Activated CD4-positive, alpha-beta T cell treated with anti-CD3 and anti-CD28 coated beads for 48 hours (primary cell): ENCODE measurements at places on chromosomes 16 and 17.

- no peak for DNase-seq
Observed at GRCh38 chr17:82445542-82445941, 5.0 kb downstream of the CYBC1 start.

DNA sequence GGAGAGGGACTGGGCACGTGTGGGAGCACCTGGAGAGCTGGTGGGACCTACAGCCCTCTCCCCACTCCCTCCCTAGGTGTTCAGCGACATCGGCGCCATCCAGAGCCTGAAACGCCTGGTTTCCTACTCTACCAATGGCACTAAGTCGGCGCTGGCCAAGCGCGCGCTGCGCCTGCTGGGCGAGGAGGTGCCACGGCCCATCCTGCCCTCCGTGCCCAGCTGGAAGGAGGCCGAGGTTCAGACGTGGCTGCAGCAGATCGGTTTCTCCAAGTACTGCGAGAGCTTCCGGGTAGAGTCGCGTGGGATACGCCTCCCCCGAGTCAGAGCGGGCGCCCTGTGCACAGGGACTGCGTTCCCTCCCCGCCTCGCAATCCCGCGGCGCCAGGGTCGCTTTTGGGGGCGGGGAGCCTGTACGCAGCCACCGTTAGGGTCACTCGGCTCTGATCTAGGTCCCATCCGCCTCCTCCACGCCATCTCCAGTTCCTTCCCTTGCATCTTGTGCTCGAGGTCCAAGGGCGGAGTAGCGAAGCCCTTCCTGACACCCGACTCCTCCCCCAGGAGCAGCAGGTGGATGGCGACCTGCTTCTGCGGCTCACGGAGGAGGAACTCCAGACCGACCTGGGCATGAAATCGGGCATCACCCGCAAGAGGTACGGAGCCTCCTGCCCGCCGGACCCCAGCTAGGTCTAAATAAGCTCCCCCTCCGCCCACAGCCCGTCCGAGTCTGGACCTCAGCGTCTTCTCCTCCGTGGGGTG lies 13.0 kb downstream of the SARM1 start:
- DNase-seq = peak; percentile 78

DNA sequence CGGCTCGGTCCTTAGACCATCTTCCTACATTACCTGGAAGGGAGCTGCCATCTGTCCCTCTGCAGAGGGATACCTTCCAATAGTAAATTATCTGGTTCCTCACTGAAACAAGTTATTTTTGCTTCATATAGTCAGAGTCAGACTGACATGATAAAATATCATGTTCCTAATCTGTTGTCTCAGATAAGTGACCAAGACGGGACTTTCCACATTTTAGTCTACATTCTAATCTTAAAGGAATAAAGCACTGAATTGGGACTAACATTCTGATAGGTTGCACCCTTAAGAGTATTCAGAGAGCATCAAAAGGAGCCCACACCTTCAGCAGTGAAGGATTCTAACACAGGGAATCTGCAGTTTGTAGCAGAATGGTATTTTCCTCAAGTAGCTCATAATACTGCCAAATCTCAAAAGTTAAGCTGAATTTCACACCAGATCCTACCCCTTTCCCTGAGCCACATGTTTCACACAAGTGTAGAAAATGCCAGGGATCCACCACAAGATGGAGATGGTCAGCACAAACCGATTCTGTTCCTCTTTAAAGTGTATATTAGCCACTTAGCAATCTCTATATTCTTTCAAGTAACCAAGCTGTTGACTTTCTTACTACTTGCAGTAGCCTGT lies 13.4 kb downstream of the GINS2 start:
- no peak for DNase-seq

DNA sequence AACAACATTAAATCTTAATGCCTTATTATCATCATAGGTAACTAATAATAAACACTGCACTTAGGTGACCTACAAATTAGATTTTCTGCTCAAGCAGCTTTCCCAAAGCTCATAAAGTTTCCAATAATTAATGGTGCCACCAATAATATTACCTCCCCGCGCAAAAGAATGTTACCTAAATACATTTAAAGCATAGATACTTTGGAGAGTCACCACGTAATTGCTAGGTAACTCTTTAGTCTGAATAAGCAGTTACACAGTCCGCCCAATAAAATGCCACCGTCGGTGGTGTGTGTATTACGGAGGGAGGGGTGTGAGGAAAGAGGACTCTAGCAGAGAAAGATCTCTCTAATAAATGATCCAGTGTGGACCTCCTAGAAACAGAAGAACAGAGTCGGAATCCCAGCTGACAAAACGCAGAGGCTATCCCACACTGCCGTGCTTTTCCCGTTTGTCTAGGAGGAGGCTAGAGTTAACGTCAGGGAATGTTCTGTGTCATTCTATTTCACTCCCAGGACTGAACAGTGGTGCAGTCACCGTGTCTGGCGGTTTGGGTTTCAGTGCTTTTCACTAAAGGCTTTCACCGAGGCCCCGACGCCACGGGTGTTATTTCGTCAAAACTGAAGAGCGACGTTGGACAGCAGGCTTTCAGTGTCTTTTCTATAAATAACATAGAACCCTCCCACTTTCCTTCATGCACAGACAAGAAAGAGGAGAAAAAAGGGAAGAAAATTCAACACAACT lies 630 bp downstream of the RNFT1 start:
- DNase-seq = peak; percentile 67

GRCh38 chr16:20107083-20107482 lies 33.4 kb upstream of the GPR139 start:
- no peak for DNase-seq

DNA sequence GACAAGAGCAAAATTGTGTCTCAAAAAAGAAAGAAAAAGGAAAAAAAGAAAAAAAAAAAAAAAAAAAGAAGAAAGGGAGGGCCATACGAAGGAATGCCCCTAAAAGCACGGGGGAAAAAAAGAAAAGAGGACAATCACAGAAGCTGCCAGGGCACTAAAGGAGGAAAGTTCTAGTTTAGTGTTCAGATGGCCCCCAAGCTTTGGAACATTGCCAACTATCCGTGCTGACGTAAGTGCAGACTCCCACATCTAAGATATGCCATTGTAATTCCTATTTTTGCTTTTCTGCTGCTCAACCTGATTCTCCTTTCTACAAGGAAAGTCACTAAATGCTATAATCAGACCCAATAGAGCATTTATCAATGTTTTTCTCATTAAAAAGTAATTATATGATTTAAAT lies 842.1 kb downstream of the KCNJ2 start:
- no peak for DNase-seq

- peak; percentile 59 for DNase-seq
Observed at GRCh38 chr17:80596760-80597608, 52.3 kb downstream of the RPTOR start.

DNA sequence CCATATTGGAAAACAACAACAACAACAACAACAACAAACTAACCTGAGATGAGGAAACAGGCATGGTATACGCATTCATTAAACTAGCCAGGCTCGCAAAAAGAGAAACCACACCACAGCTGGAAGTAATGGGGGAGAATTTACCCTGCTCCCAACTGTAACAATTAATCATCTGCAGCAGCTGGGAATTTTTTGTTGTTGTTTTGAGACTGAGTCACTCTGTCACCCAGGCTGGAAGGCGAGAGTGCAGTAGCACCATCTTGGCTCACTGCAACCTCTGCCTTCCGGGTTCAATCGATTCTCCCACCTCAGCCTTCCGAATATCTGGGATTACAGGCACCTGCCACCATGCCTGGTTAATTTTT lies 16.3 kb downstream of the PRPSAP1 start:
- no peak for DNase-seq

DNA sequence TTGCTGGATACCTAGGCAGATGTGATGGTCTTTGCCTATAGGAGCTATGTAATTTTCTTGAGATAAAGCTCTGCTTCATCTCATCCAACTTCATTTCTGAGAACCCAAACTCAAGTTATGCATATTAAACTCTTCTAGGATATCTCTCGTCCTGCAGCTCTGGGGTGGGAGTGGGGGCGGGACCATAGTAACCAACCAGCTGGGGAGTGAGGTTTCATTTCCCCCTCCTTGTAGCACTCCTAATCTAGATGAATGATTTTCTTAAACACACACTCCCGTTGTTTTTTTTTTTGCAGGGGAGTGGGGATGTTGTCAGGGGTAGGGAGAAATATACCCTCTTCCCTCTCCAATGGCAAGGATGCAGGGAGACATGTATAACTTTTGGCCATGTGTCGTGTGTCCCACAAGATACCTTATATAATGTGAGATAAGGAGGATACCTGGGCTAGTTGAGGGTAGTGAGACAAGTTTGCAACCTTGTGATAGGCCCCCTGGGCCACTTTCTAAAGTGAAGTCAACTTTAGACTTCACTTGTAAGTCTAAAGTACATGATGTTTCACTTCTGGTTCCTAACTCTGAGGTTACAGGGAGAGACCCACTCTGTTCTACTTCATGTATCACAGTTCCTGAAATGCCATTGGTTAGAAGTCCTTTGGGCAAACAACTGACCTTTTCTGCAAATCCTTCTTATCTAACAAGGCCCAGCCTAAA lies 10.5 kb upstream of the HEATR6 start:
- DNase-seq = no peak

DNA sequence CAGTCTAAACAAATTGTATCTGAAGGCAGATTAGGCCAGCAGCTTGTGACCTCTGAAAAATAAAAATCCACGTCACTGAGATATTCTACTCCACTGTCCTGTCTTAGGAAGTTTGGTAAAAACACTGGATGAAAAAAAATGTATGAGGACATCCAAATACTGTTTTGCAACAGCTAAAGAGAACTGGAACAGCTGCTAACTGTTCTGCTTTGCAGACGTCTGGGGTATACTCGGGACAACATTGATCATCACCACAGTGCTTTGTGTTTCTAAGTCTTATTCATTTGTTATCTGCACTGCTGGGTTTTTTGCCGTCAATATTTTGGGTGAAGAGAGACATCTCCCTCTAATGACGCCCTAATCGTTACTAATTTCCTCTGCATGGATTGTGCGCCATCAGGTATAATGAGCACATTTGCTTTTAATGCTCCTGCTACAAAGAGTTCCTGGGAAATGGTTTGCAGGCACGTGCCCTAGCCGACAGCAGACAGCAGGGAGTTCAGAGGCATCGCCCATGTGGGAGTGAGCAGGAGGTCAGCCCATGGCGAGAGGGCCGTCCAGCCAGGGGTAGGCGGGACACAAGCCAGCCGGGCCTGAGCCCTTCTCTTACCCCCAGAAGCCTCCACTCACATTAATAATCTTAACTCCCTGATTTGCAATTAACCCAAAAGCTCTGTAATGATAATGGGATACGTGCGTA lies 87.0 kb downstream of the CBLN1 start:
- no peak for DNase-seq

- DNase-seq = no peak
Observed at GRCh38 chr17:77111934-77112296, 28.9 kb upstream of the SEC14L1 start.

DNA sequence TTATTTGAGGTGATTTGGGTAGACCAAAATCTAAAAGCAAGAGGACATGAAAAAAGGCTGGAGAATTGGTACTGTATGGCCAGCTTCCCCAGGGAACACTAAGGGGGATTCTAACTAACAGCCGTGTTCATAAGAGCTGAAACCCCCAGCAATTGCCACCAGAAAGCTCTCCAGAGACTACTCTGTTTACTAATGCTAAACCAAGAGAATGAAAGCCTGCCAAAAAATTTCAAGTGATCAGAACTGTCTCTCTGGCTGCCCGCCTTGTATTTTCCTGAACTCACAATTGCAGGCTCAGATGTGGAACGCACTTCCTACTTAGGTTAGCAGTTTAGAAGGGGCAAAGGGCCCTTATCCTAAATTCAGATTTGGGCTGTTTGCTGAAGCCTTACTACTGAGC lies 24.1 kb downstream of the MYH10 start:
- no peak for DNase-seq

DNA sequence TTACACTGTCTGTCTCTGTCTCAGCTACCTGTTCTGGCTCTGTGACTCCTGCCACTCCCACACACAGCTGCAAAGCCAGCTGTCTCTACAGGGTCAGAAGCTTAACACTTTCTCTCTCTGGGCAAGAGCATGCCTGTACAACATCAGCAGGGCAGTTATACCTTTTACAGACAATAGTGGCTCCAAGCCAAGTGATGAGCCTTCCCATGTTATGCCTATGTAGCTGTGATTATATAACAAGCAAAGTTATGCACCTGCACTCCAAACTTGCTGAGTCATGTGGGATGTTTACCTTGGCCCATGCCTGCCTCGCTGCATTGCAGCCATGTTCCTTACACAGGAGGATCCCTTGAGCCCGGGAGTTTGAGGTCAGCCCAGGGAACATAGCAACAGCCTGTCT lies 31.8 kb upstream of the APPBP2 start:
- no peak for DNase-seq

DNA sequence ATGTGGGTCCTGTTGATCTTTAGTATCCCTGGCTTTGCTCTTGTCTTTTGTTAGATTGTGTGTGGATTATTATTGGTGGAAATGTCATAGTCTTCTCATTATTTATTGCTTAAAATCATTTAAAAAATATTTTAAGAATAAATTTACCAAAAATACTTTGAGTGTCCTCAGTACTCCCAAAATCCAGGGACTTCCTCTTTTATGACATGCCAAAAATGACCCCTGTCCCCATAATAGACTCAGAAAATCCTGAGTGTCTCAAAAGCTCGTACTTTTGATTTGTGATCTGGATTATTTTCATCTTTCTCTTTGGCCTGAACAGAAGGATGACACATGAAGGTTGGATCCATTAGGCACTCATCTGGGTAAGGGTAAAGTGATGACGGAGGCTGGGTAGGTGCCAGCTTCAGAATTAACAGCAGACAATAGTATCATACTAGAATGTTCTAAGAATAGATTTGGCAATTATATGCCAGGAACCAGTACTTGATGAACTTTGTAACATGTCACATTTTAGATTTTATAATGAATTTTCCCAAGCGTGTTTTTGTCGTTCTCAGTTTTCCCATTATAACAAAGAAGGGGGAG lies 602.2 kb upstream of the CDH8 start:
- DNase-seq = no peak

GRCh38 chr17:21124086-21124485 lies 2.7 kb upstream of the DHRS7B start:
- DNase-seq = no peak

- DNase-seq = no peak
Observed at GRCh38 chr17:50583641-50584040, 23.1 kb downstream of the CACNA1G start.

GRCh38 chr16:30184096-30184890 lies 891 bp downstream of the CORO1A start:
- peak; percentile 78 for DNase-seq

DNA sequence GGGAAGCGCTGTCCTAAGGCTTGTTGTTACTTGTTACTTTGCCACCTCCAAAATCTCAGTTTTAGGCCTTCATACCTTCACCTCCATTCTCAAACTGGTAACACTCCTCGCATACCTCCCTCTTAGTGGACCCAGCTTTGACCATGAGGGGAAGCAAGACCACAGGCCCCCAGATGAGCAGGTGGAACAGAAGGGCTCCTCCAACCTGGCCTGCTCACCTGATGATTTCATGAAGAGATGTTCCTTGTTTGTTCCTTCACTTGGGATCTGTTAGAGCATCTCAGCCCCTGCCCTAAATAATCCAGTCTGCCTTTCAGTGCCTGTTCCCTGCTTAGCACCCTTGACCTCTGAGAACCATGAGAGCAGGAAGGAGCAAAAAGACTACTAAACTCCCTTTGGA lies 28.7 kb downstream of the DHX38 start:
- no peak for DNase-seq

- DNase-seq = no peak
Observed at GRCh38 chr16:53910990-53911389, 207.0 kb downstream of the FTO start.
